ENCODE measurements at places on chromosomes 5 and 9. TPM values are rescaled to one million over a fixed set of nuclear protein-coding genes. Genes with fewer than 3 reads are reported as not detected.
A peak's percentile ranks its signal among the peaks of the same experiment; 100 is the strongest.

DNA sequence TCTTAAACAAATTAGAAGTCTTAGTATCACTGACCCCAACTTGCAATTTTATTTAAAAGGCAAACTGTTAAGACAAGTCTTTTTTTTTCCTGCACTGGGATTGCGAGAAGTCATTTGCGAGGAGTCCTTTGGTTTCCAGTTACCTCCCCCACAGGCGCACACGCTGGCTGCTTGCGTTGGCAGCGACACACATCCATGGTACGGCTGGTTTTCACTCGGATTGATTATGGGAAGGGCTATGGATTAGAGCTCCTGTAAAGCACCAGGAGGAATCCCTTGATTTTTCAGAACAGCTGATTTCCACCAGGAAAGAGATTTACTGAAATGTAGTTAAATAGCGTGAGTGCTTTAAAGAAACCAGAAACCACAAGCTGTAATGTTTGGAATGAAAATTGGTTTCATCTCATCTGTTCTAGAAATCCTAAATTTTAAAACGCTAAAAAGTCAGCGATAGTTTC is 737 bp downstream of the SLC1A3 start:
- H3K4me1 ChIP-seq, result peaks cover 35% of the 10 kb centered on the region
- no peaks in the 10 kb centered on the region for H3K27me3 ChIP-seq
- H3K27ac ChIP-seq, result 0 out of 2 replicates have a peak overlapping the region, but pooled peaks have one; percentile 6
- DNase-seq, result peak; percentile 66
- peaks cover 18% of the 10 kb centered on the region for H3K36me3 ChIP-seq

GRCh38 chr5:137492331-137492730 is 6.8 kb downstream of the SPOCK1 start:
- no peaks in the 10 kb centered on the region for H3K4me1 ChIP-seq
- DNase-seq, result no peak
- no peak overlapping the region for H3K4me3 ChIP-seq

GRCh38 chr5:93929131-93929530 is 187.7 kb upstream of the POU5F2 start:
- DNase-seq, result no peak
- no peak overlapping the region for H3K27ac ChIP-seq
- peaks cover 11% of the 10 kb centered on the region for H3K4me1 ChIP-seq
- H3K4me3 ChIP-seq, result no peak overlapping the region

GRCh38 chr5:2899311-2899710 is 147.8 kb upstream of the IRX2 start:
- no peak overlapping the region for H3K27ac ChIP-seq
- H3K27me3 ChIP-seq, result no peaks in the 10 kb centered on the region
- H3K4me3 ChIP-seq, result no peak overlapping the region
- H3K4me1 ChIP-seq, result no peaks in the 10 kb centered on the region
- DNase-seq, result no peak

- H3K27ac ChIP-seq, result no peak overlapping the region
- H3K27me3 ChIP-seq, result peaks cover 43% of the 10 kb centered on the region
- H3K4me3 ChIP-seq, result peak overlapping the region; percentile 87
- peak; percentile 80 for DNase-seq
Measured at GRCh38 chr9:95511952-95512708, 4.6 kb downstream of the PTCH1 start.

GRCh38 chr5:177293819-177294581 is 9.5 kb downstream of the RAB24 start:
- no peaks in the 10 kb centered on the region for H3K27me3 ChIP-seq
- no peak overlapping the region for H3K4me3 ChIP-seq
- peaks cover 60% of the 10 kb centered on the region for H3K36me3 ChIP-seq
- no peak overlapping the region for H3K27ac ChIP-seq
- DNase-seq, result no peak

- H3K27ac ChIP-seq, result no peak overlapping the region
- H3K36me3 ChIP-seq, result no peaks in the 10 kb centered on the region
- DNase-seq, result no peak
- peaks cover 3% of the 10 kb centered on the region for H3K4me1 ChIP-seq
- no peaks in the 10 kb centered on the region for H3K27me3 ChIP-seq
- no peak overlapping the region for H3K4me3 ChIP-seq
Measured at GRCh38 chr9:98644011-98644410, 64.7 kb downstream of the GABBR2 start.

DNA sequence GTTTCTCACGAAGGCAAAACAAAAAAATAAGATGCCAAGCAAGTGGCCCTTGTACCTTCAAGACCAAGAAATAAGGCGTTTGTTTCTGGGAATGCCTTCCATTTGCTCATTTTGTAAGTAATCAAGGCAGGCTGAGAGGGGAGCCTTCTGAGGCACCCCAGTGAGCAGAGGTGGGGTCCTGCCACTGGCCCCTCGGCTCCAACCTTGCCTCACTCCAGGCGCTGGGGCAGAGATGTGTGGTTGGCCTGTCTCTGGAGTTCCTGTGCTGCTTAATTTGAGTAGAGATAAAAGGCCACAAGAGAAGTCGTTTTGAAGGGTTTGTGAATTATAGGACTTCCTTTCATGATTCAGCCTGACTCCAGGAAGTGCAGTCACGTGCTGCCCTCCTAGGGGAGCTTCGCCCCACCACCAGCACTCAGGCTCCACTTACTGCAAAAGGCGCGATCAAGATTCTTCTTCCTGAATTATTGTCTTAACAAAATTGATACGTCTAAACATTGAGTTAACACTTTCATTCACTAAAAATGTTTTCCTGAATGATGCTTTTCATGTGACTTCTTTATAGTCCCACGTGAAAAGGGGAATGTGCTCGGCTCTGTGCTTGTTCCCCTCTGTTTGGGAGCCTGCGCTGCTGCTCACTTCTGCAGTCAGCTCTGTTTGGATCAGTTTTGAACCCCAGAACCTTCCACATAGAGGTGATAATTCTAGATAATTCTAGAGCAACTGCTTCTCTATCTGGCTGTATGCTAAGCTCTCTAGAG is 13.7 kb downstream of the SYK start:
- H3K27ac ChIP-seq, result no peak overlapping the region
- H3K36me3 ChIP-seq, result no peaks in the 10 kb centered on the region
- DNase-seq, result no peak
- no peaks in the 10 kb centered on the region for H3K4me1 ChIP-seq
- H3K27me3 ChIP-seq, result no peaks in the 10 kb centered on the region

GRCh38 chr9:111276431-111277128 is 53.4 kb downstream of the OR2K2 start:
- no peak overlapping the region for H3K4me3 ChIP-seq
- no peaks in the 10 kb centered on the region for H3K36me3 ChIP-seq
- no peak for DNase-seq
- H3K4me1 ChIP-seq, result no peaks in the 10 kb centered on the region
- H3K27ac ChIP-seq, result no peak overlapping the region

- no peaks in the 10 kb centered on the region for H3K36me3 ChIP-seq
- H3K4me1 ChIP-seq, result peaks cover 32% of the 10 kb centered on the region
- no peak overlapping the region for H3K27ac ChIP-seq
- H3K4me3 ChIP-seq, result no peak overlapping the region
- H3K27me3 ChIP-seq, result no peaks in the 10 kb centered on the region
Measured at GRCh38 chr5:15510092-15510491, 10.1 kb downstream of the FBXL7 start.

- H3K4me3 ChIP-seq, result no peak overlapping the region
- no peaks in the 10 kb centered on the region for H3K4me1 ChIP-seq
- no peaks in the 10 kb centered on the region for H3K36me3 ChIP-seq
- no peaks in the 10 kb centered on the region for H3K27me3 ChIP-seq
- no peak overlapping the region for H3K27ac ChIP-seq
Measured at GRCh38 chr5:58773744-58774441, 191.0 kb downstream of the RAB3C start.

GRCh38 chr5:173648308-173648866 is 31.9 kb upstream of the BOD1 start:
- peaks cover 20% of the 10 kb centered on the region for H3K4me1 ChIP-seq
- no peak overlapping the region for H3K27ac ChIP-seq
- no peaks in the 10 kb centered on the region for H3K27me3 ChIP-seq

- no peak overlapping the region for H3K27ac ChIP-seq
- H3K4me1 ChIP-seq, result no peaks in the 10 kb centered on the region
- H3K36me3 ChIP-seq, result no peaks in the 10 kb centered on the region
- no peak for DNase-seq
- no peak overlapping the region for H3K4me3 ChIP-seq
Measured at GRCh38 chr5:134125039-134126015, 10.8 kb downstream of the TCF7 start.

- no peak overlapping the region for H3K4me3 ChIP-seq
- no peak overlapping the region for H3K27ac ChIP-seq
- no peaks in the 10 kb centered on the region for H3K4me1 ChIP-seq
- H3K36me3 ChIP-seq, result no peaks in the 10 kb centered on the region
- H3K27me3 ChIP-seq, result no peaks in the 10 kb centered on the region
Measured at GRCh38 chr5:7916171-7916804, 47.3 kb downstream of the MTRR start.

GRCh38 chr5:168714046-168714445 is 134.9 kb upstream of the PANK3 start:
- H3K36me3 ChIP-seq, result no peaks in the 10 kb centered on the region
- no peak for DNase-seq
- no peak overlapping the region for H3K27ac ChIP-seq
- no peaks in the 10 kb centered on the region for H3K27me3 ChIP-seq
- peaks cover 11% of the 10 kb centered on the region for H3K4me1 ChIP-seq

- H3K4me1 ChIP-seq, result no peaks in the 10 kb centered on the region
- H3K27me3 ChIP-seq, result no peaks in the 10 kb centered on the region
- no peak for DNase-seq
- H3K4me3 ChIP-seq, result no peak overlapping the region
- H3K27ac ChIP-seq, result no peak overlapping the region
Measured at GRCh38 chr5:179118338-179118737, 58.2 kb downstream of the ZNF354C start.

DNA sequence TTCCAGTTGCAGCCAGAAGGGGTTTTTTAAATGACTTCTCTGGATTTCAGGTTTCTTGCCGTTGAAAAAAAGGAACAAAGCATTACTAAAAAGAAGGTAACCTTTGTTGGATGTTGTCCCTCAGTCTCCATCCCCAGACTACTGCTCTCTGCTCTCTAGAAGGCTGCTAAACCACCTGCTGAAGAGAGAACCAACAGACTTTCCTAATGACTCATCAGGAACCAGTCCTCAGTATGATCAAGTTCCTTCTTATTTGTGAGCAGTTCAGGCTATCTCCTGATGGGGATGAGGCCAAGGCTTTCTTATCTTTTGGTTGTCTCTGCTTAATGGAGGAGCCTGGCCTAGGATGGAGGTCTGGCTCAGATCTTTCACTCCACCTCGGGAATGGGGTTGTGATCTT is 4.1 kb downstream of the KIF4B start:
- H3K27me3 ChIP-seq, result no peaks in the 10 kb centered on the region
- no peaks in the 10 kb centered on the region for H3K4me1 ChIP-seq
- H3K36me3 ChIP-seq, result no peaks in the 10 kb centered on the region
- H3K4me3 ChIP-seq, result no peak overlapping the region
- no peak overlapping the region for H3K27ac ChIP-seq
- no peak for DNase-seq

- no peak for DNase-seq
- no peak overlapping the region for H3K4me3 ChIP-seq
- no peaks in the 10 kb centered on the region for H3K27me3 ChIP-seq
Measured at GRCh38 chr5:127898551-127899213, 184.9 kb upstream of the SLC12A2 start.

- DNase-seq, result peak; percentile 73
- no peaks in the 10 kb centered on the region for H3K36me3 ChIP-seq
- H3K27ac ChIP-seq, result no peak overlapping the region
- H3K4me3 ChIP-seq, result no peak overlapping the region
- H3K27me3 ChIP-seq, result no peaks in the 10 kb centered on the region
- no peaks in the 10 kb centered on the region for H3K4me1 ChIP-seq
Measured at GRCh38 chr5:78467752-78468357, 107.4 kb downstream of the SCAMP1 start.

GRCh38 chr9:131762356-131762932 is 22.6 kb upstream of the RAPGEF1 start:
- H3K27ac ChIP-seq, result no peak overlapping the region
- no peaks in the 10 kb centered on the region for H3K4me1 ChIP-seq
- H3K36me3 ChIP-seq, result no peaks in the 10 kb centered on the region

DNA sequence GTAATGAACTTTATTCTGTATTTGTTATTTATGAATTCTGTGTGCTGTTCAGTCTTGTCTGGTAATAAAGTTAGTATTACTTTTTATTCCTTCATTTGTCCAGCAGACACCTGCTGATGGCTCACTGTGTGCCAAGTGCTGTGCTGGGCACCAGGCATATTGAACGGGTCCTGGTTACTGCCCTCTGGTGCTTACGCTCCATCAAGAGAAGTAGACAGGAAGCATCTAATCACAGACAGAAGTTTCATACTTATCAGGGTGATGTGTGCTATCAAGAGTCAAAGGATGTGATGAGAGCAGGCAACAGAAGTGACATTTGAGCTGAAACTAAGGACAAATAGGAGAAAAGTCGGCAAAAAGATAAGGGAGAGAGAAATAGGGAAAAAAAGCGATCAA is 153.1 kb downstream of the FGF1 start:
- no peaks in the 10 kb centered on the region for H3K27me3 ChIP-seq
- H3K36me3 ChIP-seq, result no peaks in the 10 kb centered on the region
- H3K27ac ChIP-seq, result no peak overlapping the region

DNA sequence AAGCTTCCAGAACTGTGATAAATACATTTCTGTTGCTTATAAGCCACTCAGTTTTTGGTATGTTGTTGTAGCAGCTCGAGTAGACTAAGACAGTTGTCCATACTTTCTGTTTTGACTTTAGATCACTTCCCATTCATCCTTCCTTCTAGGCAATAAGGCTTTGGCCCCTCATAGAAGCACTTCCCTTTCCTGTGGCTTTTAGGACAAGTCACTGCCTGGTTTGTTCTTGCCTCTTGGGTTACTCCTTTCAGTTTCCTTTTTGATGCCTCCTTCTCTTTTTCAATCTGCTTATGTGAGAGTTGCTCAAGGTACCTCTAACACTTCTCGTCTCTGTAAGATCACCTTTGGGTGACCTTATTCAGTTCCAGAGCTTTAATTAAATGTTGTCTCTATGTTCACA is 72.4 kb upstream of the NTRK2 start:
- H3K4me3 ChIP-seq, result no peak overlapping the region
- DNase-seq, result no peak
- H3K4me1 ChIP-seq, result no peaks in the 10 kb centered on the region

Gene RPL37
- total RNA-seq, result 104 TPM

Gene CDC20B
- total RNA-seq, result not detected

Gene CHSY3
- total RNA-seq, result 2.3 TPM

Gene RELL2
- total RNA-seq, result 30.6 TPM

Gene LHX3
- total RNA-seq, result not detected

Gene CYSRT1
- 1.4 TPM for total RNA-seq

Gene ANKRD20A1
- total RNA-seq, result 1.4 TPM

Gene TRIM23
- 16.6 TPM for total RNA-seq

Gene EFNA5
- 7.5 TPM for total RNA-seq

Gene SPATA31C1
- total RNA-seq, result 0.08 TPM

Gene SPATA31A3
- not detected for total RNA-seq

Gene OR1J2
- total RNA-seq, result not detected

Gene TAF11L13
- total RNA-seq, result not detected
